Subcutaneous preadipocyte (primary cell): ENCODE measurements at places on chromosomes 6 and 20. TPM values are rescaled to one million over a fixed set of nuclear protein-coding genes. Genes with fewer than 3 reads are reported as not detected.

RNF182 gene
- 1.8 and 5.5 TPM in 2 replicates for total RNA-seq

C6orf15 gene
- total RNA-seq, result not detected in 2 replicates

GZF1 gene
- 14.7 and 15.2 TPM in 2 replicates for total RNA-seq

PNLDC1 gene
- total RNA-seq, result 0.73 TPM in 1 of 2 replicates, not detected in the other

EEF1A2 gene
- total RNA-seq, result not detected in 2 replicates
